ENCODE measurements at places on chromosomes 1 and 21.

DNA sequence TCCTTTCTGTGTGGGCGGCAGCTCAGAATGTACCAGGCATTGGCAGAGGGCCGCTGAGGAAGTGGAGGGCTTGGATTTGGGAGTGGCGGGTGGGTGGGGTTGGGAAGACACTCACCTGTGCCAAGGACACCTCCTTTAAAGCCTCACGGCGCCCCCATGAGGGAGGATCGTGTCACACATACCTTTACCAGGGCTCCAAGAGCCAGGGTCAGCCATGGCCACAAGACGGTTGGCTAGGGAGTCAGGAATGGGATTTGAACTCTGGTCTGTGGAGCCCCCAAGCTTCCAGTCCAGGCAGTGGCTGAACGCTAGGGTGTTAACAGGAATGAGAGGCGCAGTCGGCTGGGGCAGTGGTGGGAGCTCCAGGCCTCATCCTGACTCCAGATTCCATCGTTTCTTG, 4.6 kb downstream of the NBL1 start:
- no peak for DNase-seq

- DNase-seq: no peak
Measured at GRCh38 chr1:2320006-2320405, 71.3 kb downstream of the MORN1 start.

GRCh38 chr1:43530483-43531106, at the start of gene PTPRF:
PTPRF (plus strand) TSS chr1:43530883; CDS start chr1:43545076, 14,193 bp downstream.
- peak; percentile 63 for DNase-seq

DNA sequence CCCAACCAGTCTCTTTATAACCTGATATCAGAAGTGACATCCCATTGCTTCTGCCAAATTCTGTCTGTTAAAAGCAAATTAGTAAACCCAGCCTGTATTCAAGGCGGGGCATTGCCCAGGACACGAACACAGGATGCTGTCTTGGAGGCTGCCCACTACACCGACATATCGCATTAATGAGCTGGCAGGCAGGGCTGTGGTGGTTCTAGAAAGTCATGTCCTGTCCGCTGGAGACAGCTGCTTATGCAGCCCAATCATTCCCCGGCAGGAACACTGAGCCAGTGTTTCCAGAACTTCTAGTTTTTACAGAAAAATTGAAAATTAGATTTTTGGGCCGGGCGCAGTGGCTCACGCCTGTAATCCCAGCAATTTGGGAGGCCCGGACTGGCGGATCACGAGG, 19.3 kb downstream of the C1orf167 start:
- no peak for DNase-seq

DNA sequence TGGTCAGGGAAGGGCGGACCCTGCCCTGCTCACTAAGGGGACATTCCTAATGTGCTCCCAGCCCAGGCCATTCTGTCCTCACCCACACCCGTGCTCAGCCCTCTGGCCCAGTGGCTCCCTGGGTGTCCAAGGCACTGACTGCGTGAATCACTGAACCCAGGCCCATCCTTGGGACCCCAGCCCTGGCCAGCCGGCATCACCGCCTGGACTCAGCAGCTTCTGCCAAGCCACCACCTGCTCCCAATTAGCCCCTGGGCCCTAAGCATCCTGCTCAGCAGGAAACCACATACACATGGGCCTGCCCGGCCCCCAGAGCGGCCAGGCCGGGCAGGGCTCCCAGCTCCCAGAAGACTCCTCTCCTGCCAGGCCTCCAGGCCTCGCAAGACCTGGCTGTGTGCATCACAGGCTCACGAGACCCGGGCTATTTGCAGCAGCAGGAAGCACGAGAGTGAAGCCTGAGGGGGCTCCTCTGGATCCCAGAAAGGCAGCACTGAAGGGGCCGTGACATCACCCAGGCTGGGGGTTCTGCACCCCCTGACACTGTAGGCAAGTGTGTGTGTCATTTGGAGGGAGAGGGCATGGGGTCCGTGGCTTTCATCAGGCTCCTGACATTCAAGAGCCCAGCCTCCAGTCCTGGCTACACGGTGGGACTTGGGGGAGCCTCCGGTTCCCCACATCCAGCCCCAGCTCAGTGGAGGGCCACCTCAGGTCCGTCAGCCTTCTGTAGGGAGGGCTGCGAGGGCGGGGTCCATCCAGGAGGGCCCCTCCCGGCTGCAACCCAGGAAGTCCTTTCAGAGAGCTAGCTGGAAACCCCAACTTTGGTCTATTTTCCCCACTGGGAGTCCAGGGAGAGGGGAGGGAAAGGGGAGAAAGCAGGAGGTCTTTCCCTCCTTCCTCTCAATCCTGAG, 1.6 kb downstream of the MFAP2 start:
- DNase-seq: peak; percentile 89

DNA sequence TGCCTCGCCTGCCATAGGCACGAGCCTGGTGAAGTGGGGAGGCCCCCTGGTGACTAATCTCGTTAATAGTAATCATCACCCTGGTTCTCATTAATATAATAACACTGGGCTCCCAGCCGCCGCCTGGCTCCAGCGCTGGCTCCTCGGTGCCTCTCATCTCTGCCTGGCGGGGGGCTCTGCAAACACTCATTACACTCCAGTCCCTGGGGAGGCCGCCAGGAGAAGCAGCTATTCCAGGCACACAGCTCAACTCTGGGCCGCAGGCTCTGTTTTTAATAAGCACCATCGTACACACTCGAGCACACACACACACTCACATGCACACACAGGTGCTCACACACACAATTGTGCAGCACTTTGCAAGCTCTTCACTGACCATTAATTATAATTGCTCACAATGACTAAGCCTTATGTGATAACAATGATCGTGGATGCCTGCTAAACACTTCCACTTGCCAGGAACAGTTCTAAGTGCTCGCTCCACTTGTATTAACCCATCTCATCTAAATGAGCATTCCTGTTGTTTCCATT, 52.2 kb downstream of the SDC3 start:
- peak; percentile 91 for DNase-seq

- no peak for DNase-seq
Measured at GRCh38 chr1:95073446-95073845, 695 bp upstream of the ALG14 start.

- DNase-seq: no peak
Measured at GRCh38 chr1:201707656-201708055, 121.3 kb upstream of the IPO9 start.

- no peak for DNase-seq
Measured at GRCh38 chr1:85450832-85451231, 14.1 kb downstream of the DDAH1 start.

- no peak for DNase-seq
Measured at GRCh38 chr1:213876531-213876930, 111.2 kb upstream of the PROX1 start.

DNA sequence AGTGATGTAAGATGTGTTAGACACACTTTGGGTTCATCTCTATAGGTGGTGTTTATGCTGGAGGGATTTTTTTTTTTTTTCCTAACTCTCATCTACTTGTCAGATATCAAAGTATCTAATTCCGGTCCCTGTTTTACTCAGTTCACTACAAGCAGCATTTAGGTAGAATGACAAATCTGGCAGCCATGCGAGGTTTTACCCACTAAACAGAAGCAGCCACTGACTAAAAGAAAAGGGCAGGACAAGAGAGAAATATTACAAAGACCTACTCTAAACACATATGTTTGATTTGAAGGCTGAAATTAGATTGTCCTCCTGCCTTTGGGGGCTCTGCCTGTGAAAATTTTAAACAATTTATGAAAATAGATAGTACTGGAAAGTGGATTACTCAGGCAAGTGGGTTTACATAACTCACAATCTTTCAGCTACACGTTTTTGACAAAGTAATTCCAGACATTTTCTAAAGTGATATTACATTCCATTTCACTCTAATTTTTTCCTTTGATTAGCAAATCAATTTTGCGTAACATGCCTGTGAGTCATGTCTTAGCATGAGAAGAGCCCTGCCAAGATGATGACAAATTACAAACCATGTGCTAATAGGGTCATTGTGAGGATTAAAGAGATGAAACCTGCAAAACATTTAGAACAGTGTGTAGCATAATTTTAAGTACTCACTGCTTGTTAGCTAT, 172.6 kb downstream of the PLA2G4A start:
- peak; percentile 90 for DNase-seq

DNA sequence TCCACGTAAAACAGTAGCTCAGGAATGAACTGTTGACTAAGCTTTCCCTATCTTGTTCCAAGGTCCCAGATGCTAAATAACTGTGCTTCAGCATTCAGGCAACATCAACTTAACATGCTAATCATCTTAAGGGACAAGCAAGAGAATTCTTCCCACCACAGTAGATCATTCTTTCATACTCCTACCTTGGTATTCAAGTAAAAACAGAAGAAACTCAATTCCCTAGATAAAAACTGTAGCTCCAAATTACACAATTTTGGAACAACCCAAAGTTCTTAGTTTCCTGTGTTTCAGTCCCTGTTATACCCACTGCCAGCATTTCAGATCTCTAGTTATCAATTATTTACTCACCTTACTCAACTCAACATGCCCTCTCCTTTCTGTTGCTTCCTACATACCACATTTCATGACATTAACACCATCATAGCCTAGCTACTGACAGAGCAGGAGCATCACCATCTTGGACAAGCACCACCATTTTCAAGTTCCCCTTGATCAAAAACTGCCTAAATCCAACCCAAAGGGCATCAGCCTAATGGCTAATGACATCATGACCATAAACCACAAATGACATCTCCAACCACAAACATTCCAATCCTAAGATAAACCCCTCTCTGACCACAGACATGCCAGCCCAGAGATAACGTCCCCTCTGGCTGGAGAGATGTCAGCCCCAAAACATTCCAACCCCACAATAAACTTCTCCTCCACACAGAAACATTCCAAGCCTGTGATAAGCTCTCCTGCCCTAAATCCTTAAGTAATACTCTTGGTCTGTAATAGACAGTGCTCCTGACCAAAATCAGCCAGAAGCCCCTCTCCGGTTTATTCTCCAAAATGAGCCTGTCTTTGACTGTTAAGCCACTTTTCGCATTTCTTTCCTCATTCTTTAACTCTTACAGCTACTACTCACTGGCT, 191.2 kb downstream of the RERE start:
- peak; percentile 96 for DNase-seq

GRCh38 chr1:225427235-225428067, at the start of gene LBR:
LBR (minus strand) TSS chr1:225428038; CDS start chr1:225424075, 3,963 bp downstream.
- peak; percentile 33 for DNase-seq

GRCh38 chr21:33962290-33962689, 46.7 kb upstream of the ATP5PO start:
- DNase-seq: no peak

GRCh38 chr1:154198756-154199562, 7.1 kb upstream of the TPM3 start:
- peak; percentile 64 for DNase-seq

DNA sequence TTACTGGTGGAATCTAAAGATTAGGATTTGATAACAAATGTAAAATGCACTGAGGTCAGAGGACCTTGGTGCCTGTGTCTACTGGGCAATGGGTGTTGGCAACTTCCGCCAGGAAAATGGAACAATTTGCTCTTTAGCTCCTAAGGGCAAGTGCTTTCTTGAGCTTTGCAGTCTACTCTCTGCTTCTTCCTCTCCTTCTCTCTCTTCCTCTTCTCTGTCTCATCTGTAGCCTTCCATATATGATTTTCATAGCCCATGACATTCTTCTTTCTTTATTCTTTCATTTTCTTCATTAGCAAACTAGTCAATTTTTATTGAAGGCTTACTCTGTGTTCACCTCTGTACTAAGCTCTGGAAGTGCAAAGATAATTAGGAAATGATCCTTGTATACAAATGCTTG, 35.5 kb downstream of the OVGP1 start:
- no peak for DNase-seq

DNA sequence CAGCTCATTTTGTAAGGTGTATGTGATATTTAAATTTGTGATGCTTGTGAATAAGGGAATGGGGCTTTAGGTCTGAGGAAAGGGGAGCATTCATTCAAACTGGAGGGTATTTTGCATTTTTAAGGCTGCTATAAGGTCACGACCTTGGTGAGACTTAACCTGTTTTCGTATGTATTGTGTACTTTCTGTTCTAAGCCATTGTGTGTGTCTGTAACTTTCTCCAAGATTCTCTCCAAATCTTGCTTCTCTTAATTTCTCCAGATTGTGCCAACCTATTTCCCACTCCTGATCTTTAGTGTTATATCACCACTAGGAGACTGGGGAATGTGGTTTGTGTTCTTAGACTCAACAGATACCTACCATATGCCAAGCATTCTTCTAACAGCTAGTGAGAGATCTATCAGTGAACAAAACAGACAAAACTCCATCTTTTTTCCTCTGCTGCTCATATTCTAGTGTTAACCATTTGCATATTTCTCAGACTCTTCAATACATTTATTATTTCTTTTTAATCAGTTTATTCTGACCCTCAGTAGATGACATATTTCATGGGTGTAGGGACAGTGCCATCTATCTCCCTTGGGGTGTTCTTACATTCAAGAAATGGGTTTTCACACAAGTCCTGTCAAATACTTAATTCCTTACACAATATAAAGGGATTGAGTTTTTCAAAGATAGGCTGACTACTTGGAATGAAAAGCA, 27.5 kb downstream of the ATP1B1 start:
- DNase-seq: peak; percentile 30

DNA sequence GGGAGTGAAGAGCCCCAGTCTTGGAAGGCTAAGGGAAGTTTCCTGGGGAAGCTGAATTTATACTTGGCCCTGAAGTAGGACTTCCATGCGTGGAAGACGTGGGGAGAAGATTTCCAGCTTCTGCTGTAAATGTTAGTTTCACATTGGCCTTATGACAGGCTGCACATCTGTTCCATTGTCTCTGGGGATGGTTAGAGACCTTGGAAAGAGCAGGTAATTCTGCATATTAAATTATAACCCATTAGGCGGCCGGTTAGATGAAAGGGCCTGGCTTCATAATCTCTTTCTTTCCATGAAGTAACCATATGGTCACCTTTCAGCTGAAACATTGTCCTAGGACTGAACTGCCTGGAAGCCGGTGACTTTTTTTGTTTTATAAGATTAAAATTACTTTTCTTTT, 37.5 kb downstream of the DPT start:
- DNase-seq: no peak

- no peak for DNase-seq
Measured at GRCh38 chr1:227541129-227541528, 22.2 kb upstream of the ZNF678 start.

DNA sequence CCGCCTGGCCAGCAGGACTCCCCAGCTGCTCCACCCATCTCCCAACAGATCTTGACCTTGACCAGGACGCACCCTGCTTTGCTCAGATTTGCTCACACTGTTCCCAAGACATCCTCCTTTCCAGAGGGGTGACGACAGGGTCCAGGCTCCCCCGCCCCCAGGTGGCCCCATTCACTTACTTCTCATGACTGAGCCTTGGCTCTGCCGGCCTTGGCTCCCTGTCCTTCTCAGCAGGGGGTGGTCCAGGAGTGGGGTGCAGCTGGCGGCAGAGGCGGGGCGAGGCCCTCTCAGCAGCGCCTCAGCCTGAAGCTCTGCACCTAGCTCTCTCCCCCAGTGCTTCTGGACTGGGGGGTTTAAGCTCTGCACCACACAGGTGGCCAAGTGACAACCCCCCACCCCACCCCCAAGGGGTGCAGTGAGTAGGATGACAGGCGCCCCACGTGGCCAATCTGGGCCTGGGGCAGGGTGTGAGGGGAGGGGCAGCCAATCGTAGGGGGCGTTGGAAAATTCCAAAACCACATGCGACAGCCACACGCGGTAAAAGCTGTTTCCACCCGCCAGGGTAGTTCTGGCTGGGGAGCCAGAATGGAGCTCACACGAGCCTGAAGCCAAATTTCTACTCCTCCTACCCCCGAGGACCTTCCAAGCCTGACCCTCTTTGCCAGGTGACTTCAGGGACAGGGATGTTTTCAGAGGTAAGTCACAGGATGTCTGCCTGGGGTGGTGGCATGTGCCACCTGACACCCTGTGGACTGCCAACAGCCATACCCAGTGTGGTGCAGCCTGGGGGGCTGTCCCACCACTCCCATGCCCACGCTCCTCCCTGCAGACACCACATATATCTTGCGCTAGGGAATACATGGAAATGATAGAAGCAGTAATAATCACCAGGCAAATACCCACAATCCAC, 5.6 kb downstream of the RORC start:
- DNase-seq: no peak
